HL-60 (cell line): ENCODE measurements at places on chromosomes 1 and 21.

DNA sequence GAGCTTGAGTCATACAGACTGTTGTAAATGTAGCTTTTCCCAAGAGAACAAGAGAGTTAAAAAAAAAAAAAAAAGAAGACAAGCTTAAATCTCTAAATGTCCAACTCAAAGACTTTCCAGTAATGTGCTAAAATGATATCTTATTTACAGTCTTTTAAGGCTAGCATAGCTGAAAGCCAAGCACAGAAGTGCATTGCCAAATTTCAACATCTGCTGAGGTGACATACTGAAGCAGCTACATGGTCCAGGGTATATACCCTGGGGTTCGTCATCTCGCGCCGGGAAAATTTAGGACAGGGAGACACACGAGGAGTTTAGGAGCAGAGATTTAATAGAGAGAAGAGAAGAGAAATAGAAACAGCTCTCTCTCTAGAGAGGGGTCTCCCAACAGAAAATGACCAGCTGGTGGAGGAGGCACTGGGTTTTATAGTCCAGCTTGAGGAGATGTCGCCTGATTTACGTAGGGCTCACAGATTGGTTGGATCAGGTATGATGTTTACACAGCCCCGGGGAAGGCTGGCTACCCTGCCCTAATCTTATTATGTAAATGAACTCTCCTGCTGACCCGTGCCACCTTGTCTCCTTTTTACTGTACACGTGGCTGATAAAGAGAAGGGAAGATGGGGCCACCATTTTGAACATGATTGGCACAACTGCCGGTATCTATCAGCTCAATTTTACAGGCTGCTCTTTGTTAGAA, 172.7 kb downstream of the TRIM33 start:
- DNase-seq, result no peak

DNA sequence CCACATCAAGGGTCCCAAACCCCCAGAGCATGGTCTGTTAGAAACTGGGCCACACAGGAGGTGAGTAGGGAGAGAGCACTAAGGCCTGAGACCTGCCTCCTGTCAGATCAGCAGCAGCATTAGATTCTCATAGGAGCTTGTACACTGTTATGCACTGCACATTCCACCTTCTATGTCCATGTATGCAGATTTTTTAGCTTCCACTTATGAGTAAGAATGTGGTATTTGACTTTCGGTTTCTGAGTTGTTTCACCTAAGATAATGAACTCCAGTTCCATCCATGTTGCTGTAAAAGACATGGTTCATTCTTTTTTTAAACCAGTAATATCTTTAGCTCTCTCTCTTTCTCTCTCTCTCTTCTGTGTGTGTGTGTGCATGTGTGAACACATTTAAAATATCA, 663 bp upstream of the GBP6 start:
- no peak for DNase-seq

DNA sequence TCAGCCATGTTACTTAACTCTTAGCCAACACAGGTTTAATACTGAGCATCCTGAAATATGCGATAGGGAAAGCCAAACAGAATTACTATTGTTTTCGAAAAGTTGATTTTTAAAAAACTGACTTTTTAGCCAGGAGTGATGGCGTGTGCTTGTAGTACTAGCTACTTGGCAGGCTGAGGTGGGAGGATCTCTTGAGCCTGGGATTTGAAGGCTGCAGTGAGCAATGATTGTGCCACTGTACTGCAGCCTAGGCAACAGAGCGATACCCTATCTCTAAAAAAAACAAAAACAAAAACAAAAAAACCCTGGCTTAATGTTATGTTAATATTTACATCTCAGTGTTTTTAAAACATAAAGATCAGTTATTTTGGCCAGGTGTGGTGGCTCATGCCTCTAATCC, 16.7 kb downstream of the NMNAT1 start:
- DNase-seq, result no peak

GRCh38 chr21:39321424-39321823, 8.0 kb upstream of the BRWD1 start:
- no peak for DNase-seq

DNA sequence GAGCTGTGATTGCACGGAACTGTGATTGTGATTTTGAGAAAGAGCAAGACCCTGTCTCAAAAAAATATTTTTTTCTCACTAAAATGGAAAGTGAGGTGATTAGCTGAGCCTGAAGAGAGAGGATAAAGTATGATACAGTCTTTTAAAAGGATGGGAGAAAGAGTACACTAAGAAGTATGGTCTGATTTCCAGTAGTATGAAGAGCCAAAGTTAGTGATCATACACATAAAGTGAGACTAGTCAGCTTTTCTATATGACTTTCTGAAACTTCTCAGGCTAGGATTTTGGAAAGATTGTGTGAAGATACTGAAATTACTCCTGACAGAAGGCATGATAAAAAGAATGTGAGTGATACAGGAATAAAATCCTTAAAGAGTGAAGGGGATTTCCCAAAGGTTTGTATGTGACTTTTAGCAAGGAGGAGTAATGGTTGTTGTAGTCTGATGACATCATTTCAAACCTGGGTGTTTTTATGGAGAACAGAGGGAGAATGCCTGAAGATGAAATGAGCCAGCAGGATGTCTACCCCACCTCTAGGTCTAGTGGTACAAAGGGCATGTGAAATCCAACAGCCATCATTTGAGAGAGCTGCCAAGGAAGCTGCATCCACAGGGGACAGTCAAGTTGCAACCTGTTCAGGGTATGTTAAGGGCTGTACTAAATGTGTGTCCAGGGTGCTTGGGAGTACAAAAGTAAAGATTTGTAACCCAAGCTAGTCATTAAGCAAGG, 157.7 kb downstream of the PIK3R3 start:
- DNase-seq, result no peak

GRCh38 chr1:201471772-201472171, 2.8 kb upstream of the PHLDA3 start:
- no peak for DNase-seq

DNA sequence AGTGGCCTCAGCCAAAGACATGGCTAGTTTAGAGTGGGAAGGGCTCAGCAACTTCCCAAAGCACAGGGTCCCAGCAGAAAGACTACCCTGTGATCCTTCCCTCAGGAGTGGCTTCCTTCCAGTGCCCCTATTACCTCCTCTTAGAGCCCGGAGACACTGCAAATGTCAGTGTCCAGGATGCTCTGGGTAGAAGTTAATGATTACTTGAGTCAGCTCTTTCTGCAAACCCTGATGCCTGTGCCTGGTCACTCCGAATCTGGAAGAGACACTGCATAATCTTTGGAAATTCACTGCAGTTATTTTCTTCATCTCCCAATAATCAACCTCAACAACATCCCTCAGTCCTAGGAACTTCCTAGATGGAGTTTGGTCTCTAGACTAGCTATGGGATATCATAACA, 27.2 kb upstream of the MGST3 start:
- no peak for DNase-seq

DNA sequence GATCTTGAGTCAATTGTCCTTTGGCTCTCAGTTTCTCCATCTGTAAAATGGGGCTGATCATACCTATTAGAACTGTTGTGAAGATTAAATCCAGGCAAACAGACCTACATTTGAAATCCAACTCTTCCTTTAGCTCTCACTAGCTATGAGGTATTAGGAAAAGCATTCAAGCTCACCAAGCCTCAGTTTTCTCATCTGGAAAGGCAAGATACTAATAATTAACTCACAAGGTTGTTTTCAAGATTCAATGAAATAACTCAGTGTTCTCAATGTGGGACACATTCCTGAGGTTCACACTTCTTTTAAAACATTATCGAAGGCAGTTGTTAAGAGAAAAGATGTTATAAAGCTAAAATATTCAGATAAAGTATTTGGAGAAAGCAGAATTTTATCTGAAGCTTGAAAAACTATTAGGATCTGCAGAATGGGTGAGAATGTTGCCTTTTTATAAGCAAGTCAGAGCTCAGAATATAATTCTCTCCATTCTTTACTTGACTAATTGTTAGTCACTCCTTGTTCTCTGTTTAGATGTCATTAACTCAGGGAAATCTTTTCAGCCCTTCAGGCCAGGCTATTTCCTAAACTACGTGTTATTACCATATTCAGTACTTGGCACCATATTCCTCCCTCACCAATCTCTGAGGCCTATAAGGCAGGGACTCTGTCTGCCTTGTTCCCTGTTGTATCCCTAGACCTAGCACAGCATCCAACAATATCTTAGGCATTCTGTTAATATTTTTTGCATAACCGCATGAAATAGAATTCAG, 72.0 kb upstream of the VAV3 start:
- no peak for DNase-seq

DNA sequence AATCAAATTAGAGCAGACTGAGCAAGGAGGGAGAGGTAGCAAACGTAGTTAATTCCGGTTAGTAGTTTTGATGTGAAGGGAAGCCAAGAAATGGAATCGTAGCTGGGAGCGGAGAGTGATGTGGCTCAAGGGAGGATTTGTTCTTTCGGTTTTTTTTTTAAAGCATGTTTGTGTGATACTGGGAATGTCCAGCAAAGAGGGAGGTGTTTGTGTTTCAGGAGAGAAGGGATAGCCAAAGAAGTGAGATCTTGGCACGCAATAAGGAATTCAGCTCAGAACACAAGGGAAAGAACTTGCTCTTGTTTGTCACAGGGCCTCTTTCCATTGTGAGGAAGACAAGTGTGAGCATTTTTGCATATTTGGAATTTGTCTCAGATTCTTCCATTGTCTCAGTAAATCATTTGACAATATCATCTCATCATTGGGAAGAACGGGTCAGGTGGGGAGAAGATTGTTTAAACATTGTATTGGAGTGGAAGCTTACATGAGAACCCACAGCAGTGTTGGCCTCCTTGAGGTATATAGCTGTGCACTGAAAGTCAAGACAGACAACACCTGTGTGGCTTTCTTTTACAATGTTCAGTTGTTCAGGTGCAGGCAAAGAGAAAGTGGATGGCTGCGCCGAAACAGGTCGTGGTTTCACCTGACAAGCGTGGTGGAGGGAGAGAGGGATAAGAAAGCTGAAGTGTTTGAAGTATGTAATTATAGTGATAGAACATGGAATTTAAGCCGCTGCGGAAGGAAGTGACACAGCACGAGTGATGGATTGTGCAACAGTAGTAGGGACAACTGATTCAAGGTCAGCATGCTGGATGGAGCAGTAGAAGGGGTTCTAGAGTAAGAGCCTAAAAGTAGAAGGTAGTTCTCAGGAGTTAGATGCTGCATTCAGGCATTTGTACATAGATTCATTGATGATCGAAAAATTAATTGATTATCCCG, 25.4 kb downstream of the FMN2 start:
- peak; percentile 12 for DNase-seq

- no peak for DNase-seq
Measured at GRCh38 chr1:8947127-8947691, 1.5 kb downstream of the CA6 start.

DNA sequence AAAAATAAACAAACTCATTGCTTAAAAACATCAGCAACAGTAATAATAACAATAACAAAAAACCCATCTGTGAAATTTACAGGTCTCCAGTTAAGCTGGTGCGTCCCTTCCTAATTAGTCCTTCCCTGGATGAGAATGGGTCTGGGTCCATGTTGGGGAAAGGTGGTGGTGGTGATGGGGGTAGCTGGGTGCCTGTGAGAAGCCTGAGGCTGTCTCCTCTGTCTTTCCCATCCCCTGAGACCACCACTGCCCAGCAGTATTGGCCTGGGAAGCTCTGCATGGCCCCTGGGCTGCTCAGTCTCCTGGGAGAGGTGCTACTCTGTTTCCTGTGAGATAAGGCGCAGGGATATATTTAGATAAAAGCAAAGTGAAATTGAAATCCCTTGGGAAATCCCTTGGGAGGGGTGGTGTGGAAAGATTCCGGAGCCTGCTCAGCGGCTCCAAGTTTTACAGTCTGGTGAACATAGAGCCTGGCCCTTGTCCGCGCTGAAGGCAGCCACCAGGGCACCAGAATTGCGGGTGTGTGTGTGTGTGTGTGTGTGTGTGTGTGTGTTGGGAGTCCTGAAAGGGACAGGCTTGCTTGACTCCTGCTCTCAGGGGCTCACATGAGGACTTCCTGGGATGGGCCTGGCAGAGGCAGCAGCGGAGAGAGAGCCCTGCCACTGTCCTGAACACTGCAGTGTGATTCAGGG, 150.2 kb downstream of the FOXD2 start:
- no peak for DNase-seq

DNA sequence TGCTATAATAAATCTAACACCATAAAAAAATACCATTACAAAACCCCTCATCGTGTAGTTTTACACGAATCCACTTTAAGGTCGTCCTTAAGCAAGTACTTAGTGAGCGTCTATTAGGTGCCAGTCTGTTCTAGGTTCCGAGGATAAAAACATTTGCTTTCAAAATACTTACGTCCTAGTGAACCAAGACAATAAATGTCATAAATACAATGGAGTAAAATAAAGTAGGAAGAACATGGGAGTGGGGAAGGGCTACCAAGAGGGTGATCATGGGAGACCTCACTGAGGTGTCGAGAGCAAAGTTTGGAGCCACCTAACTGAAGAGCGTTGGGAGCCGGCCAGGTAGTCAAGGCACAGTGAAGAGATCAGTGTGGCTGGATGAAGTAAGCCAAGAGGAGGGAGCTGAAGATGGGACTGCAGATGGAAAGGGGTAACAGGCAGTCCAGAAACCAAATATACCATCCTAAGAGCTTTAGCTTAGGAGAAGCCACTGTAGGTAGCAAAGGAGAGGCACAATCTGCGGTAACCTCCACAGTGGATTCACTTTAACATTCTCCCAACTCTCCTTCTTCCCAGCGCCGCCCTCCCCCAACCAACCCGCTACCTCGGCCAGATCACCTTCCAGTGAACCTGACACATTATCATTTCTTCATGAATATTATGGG, 684 bp downstream of the LTN1 start:
- DNase-seq, result no peak

GRCh38 chr1:238621405-238621804, 730.7 kb upstream of the ZP4 start:
- no peak for DNase-seq

DNA sequence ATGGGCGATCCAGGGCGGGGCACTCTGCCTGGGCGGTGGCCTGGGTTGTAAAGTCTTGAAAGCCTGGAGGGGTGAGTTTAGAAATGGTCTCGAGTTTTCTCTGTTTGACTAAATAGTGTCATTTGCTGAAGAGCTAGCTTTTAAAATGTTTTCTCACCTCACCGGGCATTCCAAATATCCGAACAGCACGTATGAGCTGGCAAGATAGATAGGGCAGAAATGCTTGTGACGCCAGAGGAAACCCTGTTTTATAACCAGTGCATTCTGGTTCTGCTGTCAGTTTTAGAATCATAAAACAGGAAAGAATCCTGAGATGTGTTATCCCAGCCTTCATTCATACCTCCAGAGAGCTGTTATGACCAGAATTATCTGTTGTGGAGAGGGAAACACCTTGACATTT, 725 bp downstream of the RTCA start:
- DNase-seq, result no peak

DNA sequence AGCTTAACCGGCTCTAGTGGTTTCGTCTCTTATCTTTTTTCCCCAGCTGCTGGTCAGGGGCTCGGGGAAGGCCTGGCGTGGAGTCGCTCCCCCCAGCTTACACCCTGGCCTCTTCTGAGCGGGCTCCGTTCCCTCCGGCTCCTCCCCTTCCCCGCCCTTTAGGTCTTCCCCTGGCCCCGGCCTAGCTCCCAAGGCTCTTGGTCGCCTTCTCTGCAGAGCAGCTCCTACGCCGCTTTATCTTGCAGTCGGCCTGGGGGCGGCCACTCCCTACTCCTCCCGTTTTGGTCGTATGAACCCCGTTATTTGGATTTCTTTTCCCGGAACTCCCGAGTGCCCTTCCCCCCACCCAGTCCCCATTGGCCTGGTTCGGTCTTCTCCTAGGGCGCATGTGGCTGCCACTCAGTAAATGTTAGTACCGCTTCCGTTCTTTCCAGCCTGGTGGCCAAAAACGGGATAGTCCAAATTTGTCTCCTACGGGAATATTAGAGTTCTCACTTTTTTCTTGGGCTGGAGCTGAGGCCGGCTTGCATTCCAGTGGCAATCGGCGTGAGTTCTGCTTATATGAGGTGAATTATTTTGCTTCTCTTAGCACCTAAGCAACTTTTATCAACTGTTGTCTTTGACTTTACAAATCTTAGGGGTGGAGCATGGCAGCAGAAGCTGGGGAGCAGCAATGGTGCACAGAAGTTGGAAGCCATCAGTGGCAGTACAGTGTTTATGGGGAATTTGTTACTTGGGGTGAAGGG, 467 bp downstream of the THRAP3 start:
- DNase-seq, result no peak
